ENCODE measurements at places on chromosomes 16 and 17.

GRCh38 chr16:31477220-31478216, 5.4 kb upstream of the SLC5A2 start:
- DNase-seq: peak; percentile 77

- no peak for DNase-seq
These were observed 30.5 kb downstream of the GPT2 start for GRCh38 chr16:46914556-46915201.

- DNase-seq: no peak
These were observed 12.3 kb upstream of the FASN start for GRCh38 chr17:82110298-82110697.

GRCh38 chr16:24088767-24089166, 167.4 kb upstream of the CACNG3 start:
- no peak for DNase-seq

DNA sequence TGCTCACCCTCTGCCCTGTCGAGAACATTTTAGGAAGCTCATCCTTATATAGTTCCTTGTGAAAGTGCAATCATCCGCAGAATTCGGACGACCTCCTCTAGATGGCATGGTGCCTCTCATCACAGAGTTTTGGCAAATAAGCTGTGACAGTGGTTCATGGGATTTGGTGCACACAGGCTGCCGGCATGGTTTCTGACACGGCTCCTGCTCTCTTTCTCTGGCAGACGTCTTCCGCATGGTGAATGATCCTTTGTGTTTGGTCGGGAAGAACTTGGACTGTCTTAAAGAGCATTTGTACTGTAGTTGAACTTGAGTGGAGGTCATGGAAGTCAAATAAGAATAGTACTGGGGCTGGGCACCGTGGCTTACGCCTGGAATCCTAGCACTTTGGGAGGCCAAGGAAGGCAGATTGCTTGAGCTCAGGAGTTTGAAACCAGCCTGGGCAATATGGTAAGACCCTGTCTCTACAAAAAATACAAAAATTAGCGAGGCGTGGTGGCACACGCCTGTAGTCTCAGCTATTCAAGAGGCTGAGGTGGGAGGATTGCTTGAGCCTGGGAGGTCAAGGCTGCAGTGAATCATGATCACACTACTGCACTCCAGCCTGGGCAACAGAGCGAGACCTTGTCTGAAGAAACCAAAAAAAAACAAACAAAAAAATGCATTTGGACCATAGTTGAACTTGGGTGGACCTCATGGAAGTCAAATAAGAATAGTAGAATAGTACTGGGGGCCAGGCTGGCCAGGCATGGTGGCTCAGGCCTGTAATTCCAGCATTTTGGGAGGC, 34.7 kb upstream of the NAT9 start:
- no peak for DNase-seq

DNA sequence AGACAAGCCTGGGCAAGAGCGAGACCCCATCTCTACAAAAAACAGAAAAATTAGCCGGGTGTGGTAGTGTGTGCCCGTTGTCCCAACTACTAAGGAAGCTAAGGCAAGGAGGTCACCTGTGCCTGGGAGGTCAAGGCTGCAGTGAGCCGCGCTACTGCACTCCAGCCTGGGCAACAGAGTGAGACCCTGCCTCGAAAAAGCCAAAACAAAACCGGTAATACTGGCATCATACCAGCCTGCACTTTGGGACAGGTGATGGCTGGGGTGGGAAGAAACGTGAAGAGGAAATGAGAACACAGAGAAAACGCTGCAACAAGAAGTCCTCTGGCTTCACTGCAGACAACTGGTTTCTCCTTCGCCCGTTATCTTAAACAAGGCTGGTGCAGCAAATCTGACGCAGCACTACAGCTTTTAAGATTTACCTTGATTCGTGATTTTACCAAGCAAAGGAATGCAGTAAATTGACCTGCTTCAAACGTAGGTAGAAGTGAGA, 725 bp upstream of the CASC3 start:
- no peak for DNase-seq

GRCh38 chr17:68398691-68399637, 58.3 kb downstream of the WIPI1 start:
- DNase-seq: peak; percentile 82

DNA sequence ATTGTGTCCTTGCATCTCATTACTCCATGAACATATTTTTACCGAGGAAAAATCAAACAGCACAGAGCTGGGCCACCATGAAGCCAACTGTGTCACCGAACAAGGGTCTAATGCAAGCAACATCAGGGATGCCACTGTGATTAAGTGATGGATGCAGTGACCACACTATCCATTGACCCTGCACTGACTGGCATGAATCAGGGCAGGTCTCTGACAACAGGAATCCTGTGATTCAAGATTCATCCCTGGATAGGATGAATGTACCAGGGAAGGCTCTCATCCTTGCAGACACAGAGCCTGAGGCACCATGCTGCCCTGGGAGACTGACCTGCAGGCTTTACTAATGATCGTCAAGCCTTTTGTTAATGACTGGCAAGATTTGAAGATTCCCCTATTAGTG, 41.5 kb upstream of the ZFHX3 start:
- no peak for DNase-seq

- DNase-seq: no peak
These were observed 6.3 kb upstream of the RGS9 start for GRCh38 chr17:65130832-65131231.

GRCh38 chr17:42067371-42068091, 17.1 kb upstream of the C17orf113 start:
- DNase-seq: peak; percentile 79

GRCh38 chr16:30692396-30693064, 6.4 kb upstream of the SRCAP start:
- no peak for DNase-seq

GRCh38 chr17:14245629-14246028, 9.0 kb upstream of the CDRT15 start:
- no peak for DNase-seq

DNA sequence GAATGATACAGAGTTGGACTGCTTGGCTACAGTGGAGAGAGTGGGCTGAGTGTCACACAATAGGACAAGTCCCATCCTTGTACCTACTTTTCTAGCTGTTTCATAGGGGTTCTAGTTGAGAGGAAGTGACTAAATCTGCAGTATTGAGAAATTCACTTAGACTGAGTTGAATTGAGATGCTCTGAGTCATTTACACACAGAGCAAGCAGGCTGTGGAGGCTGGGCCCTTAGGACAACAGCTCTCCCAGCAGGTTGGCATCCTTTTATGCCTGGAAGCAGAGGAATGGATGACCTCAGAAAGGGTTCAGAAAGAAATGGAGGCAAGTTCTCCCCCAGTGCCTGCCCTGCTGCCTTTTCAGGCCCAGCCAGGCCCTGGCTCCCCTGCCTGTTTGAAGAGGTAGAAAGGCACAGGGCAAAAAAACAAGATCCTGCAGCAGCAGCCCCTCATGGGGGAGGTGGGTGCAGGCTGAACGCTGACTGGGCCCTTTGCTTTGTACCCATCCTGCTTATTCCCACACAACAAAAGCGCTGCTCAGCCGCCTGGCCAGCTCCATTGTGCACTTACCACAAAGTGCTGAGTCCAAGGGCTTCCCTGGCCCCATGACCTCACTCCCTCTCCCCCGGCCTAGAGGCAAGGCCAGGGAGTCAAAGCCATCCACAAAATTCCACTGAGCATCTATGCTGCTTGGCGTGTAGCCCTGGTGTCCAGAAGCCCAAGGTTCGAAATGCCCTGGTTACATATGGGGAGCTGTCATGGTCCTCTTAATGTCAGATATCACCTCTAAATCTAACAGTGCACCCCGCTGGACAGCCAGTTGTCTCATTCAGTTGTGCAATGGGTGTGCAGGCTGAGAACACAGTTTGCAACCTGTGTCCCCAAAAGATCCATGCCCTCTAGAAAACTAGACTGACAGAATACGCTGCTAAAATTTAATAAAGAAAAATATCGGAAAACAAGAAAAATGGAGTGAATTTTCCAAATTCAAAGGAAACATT, 5.4 kb upstream of the CRYBA1 start:
- DNase-seq: no peak

DNA sequence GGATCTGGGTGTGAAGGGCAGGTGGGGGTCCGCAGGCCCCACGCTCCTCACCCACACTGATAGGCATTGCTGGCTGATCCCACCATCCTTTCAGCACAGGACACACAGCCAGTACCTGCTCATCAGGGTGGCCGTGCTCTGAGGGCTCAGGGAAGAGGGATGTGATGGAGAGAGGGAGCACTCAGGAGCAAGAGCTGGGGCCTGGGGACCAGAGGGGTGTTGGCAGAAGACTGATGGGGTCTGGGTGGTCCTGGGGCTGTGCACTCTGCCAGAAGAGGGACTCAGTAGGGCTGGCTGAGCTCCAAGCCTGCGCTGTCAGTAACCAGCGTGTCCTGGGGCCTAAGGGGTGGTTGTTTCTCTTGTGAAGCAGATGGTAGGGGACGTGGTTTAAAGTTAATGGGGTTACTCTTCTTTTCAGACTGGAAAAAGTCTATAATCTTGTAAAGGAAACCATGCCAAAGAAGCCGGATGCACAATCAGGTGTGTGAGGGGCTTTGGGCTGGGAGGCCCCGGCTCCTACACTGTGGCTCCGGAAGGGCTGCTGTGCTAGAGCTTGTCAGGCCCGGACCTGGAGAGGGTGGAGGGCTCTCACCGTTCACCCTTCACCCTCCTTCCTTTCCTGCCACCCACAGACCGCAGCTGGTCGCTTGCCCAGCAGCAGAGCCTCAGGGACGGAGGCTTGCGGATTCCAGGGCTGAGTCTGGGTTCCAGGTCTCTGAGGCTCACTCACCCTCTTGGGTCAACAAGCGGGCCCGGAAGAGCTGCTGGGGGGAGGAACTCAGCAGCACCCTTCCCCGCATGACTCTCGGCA, 27.8 kb downstream of the POLR3E start:
- DNase-seq: no peak

DNA sequence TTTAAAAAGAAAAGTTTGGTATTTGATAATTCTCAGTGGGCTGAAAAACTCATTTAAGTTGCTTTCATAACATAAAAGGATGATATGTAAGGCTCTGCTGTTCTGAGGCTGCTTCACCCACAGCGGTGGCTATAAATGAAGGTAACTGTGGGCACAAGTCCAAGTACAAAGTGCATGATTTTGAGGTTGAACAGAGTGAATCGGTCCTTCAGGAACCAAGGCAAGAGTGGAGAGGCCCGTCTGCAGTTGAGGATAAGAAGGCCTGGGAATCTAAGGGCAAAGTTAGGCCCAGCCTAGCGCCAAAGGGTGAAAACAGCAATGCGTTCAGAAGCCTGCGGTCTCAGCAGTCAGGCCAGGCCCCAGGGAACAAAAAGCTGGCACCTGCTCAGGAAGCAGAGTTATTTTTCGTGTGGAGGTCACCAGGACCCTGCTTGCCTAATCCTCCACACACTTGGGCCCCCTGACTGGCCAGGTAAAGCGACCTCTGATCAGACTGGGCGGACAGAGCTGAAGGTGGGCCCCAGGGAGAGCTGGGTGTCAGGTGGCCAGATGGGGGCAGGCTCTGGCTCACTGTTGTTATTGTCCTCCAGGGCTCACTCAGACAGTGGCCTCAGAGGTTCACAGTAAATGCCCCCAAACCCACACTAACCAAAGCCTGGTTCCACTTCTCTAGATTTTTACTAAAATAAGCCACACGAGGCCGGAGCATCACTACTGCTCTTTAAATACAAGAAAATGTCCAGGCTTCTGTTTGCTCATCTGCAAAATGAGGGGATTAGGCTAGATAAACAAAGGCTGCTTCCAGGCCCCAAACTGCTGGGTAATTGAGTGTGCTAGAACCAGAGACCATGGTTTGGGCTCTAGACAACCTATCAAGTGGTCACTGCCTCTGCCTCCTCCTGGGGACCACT, 46.5 kb downstream of the TEX2 start:
- peak; percentile 68 for DNase-seq

GRCh38 chr17:45009676-45010467, 41.6 kb downstream of the DCAKD start:
- DNase-seq: no peak

GRCh38 chr17:80827646-80828643, 163.7 kb upstream of the CHMP6 start:
- DNase-seq: no peak

DNA sequence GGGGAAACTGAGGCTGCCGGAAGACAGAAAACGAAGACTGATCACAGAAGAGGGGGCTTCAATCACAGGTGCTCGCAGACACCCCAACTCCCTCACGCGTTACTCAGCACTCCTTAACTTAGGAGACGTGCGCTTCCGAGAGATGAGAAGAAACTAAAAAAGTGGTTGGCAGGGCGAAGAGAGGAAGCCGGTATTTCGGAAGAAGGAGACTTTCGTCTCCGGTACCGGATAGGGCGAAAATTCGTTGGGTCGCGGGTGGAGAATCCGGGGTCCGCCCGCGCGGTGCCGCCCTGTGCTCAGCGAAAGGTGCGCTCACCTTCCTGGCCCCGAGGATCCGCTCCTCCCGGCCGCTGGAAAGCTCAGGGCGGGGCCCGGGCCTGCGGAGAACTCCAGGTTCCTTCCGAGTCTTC, 917 bp upstream of the TBX2 start:
- DNase-seq: peak; percentile 60

- DNase-seq: no peak
These were observed 18.2 kb upstream of the FASN start for GRCh38 chr17:82116246-82116645.

DNA sequence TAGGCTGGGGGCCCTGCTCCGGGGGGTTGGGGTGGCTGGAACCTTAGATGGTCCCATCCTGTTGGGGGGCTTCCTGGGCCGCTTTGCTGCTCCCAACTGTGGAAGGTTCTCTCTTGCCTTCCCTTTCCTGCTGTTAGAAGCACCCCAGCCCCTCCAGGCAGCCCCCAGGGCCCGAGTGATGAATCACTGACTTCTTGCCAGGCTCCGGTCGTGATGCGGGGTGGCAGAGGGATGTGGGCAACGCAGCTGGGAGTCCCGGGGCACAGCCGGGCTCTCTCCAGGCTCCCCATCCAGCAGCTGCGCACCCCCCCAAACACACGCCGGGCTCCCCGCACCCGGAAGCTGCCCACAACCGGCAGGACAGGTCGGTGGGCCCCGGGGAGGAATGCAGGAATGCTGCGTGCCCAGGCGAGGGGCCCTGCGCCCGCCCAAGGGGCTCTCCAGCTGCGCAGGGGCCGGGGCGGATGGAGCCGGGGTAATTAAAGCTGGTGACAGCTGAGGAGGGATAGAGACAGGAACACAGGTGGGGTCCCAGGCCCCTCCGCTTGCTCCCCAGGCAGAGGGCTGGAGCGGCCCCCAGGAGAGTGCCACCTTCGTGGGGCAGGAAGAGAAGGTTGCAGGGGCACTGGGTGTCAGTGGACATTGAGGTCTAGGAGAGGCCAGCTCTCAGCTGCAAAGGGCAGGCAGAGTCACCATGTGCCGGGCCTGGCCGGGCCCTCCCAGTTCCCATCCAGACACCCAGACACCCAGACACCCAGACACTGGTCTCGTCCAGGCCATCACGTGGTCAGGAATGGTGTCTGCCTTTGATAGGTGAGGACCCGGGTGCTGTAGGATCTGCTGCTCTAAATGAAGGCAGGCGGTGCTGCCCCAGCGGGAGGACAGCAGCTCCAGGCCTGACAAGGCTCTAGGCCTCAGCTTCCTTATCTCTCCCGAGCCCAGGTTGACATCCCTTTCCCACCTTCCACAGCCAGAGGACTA, 15.0 kb upstream of the SLC38A10 start:
- no peak for DNase-seq

DNA sequence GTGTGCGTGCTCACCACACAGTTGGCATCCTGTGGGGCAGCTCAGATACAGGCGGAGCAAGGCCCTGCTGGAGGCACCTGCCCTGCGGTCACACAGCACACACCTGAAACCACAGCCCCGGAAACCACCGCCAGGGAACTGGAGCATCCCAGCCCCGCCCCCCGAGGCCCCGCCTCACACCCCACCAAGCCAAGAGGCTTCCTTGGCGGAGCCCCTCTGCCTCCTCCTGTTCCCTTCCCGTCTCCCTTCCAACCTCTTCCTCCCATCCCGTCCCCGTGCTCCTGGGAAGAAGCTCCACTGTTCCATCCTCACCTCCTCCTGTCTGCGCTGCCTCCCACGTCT, 205.5 kb downstream of the NTN1 start:
- no peak for DNase-seq

Data from GM20000 (cell line).